ENCODE measurements at places on chromosomes 2 and 18.

GRCh38 chr2:80737047-80737446 lies 432.5 kb upstream of the LRRTM1 start:
- DNase-seq = no peak

GRCh38 chr2:213766465-213766901 lies 482.2 kb downstream of the SPAG16 start:
- DNase-seq = no peak

GRCh38 chr18:3075491-3075890 lies 62.5 kb upstream of the LPIN2 start:
- DNase-seq = no peak

GRCh38 chr2:75415111-75415626 lies 145.6 kb downstream of the EVA1A start:
- DNase-seq = no peak

DNA sequence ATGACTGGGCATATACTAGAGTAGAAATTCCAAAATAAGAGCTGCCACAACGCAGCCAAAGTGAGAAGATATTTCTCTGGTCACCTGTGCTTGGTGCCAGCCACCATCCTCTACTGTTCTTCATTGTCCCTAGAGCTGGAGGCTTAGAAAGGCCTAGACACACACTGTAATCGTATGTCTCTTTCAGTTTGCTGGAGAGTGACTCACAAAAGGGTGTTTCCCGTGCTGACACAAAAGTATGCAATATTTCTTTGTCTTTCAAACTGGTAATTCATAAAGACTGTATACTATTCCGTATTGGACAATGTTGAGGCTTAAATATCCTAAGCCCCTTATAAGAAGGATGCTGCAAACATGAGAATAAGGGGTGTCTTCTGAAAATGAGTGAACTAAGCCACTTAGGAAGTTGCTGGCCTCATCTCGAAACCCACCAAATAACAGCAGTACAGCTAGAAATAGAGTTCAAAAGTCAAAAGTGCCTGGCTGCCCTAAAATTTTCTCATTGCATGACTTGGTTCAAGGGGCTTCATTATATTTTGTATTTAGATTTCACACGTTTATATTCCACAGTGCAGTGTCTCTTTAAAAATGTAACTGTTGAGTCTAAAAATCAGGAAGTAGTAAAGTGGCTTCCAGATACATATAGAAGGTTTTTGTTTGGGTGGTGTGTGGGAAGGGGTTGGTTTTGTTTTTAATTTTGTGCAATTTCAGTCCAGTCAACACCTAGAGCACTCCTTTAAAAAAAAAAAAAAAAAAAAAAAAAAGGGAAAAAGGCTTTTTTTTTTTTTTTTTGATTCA lies 601.1 kb downstream of the ARHGAP15 start:
- no peak for DNase-seq

Data from mesothelial cell of epicardium (in vitro differentiated cells).